Hepatic stellate cell (primary cell): ENCODE measurements at places on chromosomes 12 and 14.
A peak's percentile ranks its signal among the peaks of the same experiment; 100 is the strongest.

DNA sequence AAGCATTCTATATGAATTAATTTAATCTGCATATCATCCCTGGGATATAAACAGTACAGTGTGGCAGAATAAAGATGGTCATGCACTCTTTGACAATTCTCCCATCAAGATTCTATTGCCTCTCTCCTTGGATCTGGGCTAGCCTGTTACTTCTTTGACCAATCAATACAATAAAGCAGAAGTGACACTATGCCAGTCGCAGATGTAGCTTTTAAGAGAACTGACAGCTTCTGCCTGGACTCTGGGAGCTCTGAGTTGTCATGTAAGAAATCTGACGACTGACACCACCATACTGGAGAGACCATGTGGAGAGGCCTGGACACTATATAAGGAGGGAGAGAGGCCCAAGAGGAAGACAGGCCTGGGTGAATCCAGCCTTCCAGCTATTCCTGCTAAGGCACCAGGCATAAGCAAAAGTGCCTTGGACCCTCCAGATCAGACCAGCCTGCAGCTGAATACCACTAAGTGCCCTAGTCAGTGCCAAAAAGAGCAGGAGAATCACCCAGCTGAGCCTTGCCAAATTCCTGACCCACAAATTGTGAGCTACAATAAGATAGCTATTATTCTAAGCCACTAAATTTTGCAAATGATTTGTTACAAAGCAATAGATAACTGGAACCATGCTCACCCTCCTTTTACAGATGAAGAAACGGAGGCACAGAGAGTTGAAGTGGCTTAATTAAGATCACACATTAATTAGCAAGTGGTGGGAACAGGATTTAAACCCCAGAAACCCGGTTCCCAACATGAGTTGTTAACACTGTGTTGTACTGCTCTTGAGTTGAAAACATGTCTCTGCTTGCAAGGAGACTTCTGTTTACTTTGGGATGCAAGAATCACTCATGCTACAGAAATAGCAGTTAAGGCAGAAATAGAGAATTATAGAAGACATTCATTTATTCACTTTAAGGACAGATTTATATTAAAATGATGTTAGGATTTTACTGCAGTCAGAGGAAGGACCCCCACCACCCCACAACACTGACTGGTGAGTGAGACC lies 84.6 kb downstream of the RIN3 start:
- no peak for DNase-seq

- no peak for DNase-seq
Observed at GRCh38 chr14:66237741-66238140, 248.4 kb upstream of the CCDC196 start.

- DNase-seq, result peak; percentile 34
Observed at GRCh38 chr12:98698603-98699463, 53.7 kb downstream of the APAF1 start.

DNA sequence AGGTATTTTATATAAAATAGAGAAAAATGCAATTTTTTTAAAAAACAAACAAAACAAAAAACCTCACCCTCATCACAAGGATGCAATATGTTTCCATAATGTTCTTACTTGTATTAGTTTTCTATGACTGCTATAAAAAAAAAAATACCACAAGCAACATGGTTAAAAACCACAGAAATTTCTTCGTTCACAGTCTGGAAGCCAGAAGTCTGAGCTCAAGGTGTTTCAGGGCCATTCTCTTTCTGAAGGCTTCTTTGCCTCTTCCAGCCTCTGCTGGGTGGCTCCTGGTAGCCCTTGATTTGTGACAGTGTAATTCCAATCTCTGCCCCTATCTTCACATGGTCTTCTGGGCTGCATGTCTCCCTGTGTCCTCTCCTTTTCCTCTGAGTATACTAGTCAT lies 21.5 kb upstream of the SSTR1 start:
- DNase-seq, result no peak

- no peak for DNase-seq
Observed at GRCh38 chr12:71719647-71720370, 33.9 kb downstream of the TMEM19 start.

DNA sequence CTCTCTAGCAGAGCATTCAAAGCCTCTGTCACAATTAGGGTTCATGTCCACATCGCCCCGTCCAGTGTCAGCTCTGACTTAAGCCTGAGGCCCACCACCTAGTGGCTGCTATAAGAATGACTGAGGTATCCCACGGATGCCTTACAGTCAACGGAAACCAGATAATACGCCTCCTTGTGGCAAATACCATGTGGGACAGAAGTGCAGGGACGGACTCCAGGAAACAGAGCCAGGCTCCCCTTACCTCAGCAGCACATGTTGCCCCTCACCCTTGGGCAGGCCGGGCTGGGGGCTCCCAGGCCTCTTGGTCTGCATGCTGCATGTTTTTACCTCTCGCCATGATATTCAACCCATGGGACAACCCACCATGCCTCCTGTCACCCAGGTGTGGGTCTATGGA lies 86.3 kb downstream of the VWF start:
- no peak for DNase-seq

DNA sequence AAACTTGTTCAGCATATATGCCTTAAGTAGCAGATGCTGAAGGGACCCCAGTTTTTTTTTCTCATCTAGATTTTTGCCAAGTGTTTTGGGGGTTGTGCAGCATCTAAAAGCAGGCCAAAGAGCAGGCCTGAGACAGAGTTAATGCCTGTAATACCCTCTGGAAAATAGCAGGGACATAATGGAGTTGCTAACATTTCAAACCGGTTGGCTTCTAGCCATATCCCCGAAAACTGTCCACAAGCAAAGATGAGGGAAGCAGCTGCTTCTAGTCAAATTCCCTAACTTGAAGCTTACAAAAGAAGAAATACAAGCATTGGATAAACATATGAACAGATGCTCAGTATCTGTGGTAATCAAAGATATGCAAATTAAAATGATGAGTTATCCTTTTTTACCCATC lies 52.1 kb upstream of the AEBP2 start:
- no peak for DNase-seq

DNA sequence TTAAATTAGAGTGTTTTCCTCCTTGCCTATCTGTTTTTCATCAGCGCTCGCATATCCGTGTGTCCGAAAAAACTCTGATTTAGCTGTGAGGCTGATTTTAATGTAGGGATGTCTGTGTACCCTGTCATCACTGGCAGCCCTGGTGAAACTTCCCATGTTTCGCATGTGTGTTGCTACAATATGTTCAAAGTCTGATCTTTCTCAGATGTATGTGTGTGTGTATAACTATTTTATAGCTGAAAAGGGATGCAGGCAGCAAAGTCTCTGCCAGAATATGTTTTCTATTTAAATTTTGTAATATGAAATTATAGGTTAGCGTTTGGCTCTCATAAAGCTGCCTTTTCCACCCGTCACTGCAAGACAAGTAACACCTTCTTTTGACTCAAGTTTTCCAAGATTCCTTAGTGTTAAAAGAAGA lies 154.8 kb downstream of the TMTC2 start:
- no peak for DNase-seq

DNA sequence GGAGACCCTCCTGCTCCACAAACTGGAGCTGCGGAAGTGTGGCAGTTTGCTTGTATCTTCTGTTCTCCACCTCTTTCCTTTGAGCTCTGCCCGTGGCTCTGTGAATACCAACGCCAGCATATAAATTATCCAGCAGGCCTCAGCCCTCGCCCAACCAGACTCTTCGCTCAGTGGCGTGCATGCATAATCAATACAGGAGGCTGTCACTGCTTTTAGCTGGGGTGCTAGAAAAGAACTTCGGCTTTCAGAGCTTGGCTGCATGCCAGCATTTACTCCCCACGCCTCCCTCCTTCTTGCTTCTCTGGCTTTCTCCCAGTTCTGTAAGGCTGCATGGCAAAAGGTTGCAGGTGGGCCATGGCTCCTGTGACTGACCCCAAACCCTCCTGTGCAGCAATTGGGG lies 26.9 kb downstream of the NRXN3 start:
- DNase-seq, result no peak
